ENCODE measurements at places on chromosomes 7 and 10.

DNA sequence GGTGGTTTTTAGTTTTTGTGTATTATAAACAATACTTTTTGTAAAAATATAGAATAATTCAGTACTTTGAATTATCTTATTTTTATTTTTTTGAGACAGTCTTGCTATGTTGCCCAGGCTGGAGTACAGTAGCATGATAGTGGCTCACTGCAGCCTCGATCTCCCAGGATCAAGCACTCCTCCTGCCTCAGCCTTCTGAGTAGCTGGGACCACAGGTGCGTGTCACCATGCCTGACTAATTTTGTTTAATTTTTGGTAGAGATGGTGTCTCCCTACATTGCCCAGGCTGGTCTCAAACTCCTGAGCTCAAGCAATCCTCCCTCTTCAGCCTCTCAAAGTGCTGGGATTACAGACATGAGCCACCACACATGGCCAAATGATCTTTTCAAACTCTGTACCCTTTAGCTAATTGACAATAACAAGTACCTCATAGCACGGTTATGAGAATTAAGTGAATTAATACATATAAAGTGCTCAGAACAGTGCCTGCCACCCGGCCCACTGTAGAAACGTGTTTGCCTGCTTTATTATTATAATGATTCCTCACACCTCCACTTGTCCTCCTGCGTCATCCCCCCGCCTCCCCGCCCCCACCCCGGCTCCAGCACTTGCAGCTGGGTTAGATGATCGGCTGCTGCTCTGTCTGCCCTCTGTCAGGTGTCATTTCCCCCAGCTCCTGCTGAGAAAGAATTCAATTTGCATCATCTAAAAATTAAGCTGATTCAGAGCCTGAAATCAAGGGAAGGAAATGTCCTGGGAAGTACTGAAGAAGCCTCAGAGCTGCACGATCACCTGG lies 53.6 kb upstream of the NRF1 start:
- no peak for DNase-seq

GRCh38 chr7:77428777-77429231 lies 12.7 kb upstream of the GSAP start:
- DNase-seq, result no peak

DNA sequence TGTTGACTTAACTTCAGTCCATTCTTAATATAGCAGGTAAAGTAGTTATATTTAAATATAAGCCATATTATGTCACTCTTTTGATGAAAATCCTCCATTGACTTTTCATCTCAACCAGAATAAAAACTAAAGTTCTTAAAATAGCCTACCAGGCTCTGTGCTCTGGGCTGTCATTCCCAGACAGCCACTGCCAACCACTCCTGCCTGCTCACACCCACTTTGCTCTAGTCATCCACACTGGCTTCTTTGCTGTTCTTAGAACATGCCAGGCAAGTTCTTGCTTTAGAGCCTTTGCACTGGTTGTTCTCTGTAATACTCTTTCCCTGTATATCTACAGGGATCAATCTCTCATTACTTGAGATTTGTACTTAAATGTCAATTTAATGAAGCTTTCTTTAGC lies 80.6 kb downstream of the ZEB1 start:
- no peak for DNase-seq

- DNase-seq, result no peak
These were observed 11.5 kb upstream of the FGFR2 start for GRCh38 chr10:121609426-121610380.

Data from HTR-8/SVneo (cell line).